ENCODE measurements at places on chromosomes 3 and 15.

DNA sequence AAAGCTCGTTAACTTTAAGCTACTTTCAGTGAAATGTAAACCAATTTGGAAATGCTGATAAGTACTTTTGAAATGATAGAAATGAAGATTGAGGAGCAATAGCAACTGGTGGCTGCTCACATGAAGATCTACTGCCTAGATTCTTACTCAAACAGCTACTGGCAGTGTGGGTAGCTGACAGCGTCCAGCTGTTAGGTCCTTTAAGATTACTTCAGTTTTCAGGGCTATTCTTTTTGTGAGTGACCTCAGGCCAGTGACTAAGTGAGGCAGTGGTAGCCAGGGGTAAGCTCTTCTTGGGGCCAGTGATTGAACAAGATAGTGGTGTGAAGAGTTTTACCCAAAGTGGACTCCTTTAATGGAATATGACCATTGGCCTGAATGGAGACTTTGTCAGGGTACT lies 41.3 kb downstream of the NECTIN3 start:
- DNase-seq = no peak

- DNase-seq = peak; percentile 12
Observed at GRCh38 chr15:36432161-36432560, 147.3 kb upstream of the CDIN1 start.

DNA sequence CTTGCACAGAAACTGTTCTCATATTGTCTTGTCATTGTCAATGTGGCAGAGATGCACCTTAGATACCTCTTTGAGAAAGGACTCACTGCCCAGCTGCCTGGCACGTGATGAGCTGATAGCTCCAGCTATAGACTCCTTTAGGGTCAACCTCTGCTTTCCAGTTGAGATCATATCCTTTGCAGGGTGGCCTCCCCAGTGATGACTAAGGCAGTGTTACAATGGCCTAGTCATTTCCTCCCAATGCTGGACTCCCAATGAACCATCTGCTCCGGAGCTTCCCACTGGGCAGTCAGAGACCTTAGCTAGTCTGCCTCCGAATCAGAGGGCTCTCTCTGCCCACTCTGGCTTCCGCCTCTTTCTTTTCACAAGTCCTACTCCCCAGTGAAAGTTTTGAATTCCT lies 79.5 kb downstream of the CHRD start:
- peak; percentile 81 for DNase-seq

GRCh38 chr3:40574661-40575060 lies 49.9 kb downstream of the ZNF621 start:
- peak; percentile 50 for DNase-seq

- DNase-seq = peak; percentile 95
Observed at GRCh38 chr3:49276475-49277382, at the start of gene C3orf62. C3orf62 (minus strand) TSS chr3:49277232; CDS start chr3:49276872, 360 bp downstream.

DNA sequence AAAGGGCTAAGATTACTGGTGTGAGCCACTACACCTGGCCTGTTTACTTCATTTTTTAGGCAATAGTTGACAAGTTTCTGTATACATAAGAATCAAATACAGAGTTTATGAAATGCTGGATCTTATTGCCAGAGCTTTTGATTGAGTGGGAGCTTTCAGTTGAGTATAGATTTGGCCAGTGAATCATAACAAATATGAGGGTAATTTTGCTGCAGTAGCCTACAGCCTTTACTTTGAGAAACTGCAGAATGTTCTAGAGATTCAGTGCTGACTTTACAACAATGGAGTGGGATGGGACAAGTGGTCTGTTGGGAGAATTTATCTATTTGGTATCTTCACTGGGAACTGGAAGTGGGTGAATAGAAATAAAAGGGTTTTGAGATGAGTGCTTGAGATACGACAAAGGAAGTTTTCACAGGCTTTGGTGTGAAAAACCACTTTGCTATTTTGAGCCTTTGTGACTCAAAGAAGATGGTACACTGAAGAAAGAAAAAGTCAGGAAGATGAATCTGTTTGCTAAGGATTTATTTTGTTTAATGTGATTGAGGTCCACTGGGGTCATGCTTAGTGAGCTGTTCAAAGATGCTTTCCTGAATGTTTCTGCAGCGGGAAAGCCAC lies 227.8 kb downstream of the UBE2E2 start:
- no peak for DNase-seq

- peak; percentile 46 for DNase-seq
Observed at GRCh38 chr15:90201944-90202375, 830 bp downstream of the SEMA4B start.

DNA sequence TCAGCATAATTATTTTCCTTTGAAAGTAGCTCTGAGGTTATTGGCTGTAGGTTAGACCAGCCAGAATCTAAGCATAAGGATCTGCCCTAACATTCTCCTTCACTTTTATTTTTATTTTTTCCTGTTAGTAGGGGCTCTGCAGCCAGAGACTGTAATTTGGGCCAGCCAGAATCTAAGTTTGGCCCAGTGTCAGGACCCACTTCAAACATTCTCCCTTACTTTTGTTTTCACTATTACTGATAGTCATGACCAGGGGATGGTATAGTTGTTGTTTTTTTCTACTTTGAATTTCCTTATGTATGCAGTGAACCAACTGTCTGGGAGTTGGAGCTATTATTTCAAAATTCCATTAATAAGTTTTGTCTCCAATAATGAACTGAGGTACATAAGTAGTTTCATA lies 121.0 kb upstream of the MBNL1 start:
- DNase-seq = no peak

- no peak for DNase-seq
Observed at GRCh38 chr3:194885766-194886165, 200.1 kb downstream of the FAM43A start.

- no peak for DNase-seq
Observed at GRCh38 chr3:25182794-25183193, 245.3 kb upstream of the RARB start.

GRCh38 chr3:40557575-40558161 lies 32.9 kb downstream of the ZNF621 start:
- DNase-seq = no peak

- no peak for DNase-seq
Observed at GRCh38 chr3:48299746-48300712, 33.4 kb downstream of the SPINK8 start.

DNA sequence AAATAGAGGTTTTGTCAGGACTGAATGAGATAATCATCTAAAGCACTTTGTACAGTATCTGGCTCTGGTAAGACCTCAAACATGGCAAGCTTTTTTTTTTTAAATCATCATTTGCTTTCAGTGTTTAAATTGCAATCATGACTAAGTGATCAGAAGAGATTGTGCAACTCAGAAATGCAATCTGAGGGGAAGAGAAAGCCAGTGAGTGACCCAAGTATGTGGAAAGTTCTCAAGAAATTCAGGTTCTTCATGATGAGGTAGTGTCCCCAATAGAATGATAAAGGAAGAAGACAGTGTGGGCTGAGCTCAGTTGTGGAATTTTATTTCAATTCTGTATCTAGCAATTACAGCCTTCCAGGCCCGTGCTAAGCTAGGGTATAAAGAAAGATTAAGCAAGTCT lies 132.2 kb upstream of the TBC1D5 start:
- no peak for DNase-seq

- no peak for DNase-seq
Observed at GRCh38 chr3:56915966-56916586, 114.3 kb upstream of the ARHGEF3 start.

- no peak for DNase-seq
Observed at GRCh38 chr15:73293773-73294172, 75.0 kb downstream of the HCN4 start.

DNA sequence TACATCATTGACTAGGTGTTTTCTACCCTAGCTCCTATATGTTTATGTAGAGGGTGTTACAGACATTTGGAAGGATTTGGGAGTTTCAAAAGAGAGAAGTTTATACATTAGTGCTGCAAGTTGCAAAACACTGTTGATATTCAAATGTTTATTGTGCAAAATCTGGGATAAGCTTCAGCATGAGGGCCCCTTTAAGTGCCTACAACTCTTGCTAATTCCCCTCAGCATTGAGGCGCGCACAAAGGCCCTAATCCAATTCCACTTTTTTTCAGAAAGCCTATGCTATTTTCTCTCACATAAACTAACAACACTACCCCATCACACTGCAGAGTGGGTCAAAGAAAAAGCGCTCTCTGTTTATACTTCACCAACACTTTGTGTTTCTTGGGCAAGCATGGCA lies 208.0 kb downstream of the NR2F2 start:
- DNase-seq = no peak

DNA sequence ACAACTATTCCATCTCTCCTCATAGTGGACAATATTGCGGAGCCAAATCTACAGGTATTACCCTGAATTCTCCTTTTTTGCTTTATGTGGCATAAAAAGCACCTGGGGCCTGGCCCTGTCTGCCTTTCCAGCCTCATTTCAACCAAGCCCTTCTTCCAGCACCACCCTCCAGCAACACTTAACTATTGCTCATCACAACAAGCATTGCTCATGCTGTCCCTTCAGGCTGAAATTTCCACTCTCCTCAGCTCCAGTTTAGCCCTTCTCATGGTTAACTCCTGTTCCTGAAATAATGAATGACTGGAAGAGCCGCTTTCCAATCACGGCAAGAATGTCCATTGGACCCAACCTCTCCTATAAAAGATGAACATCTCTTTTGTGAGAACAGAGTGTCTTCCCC lies 107.4 kb downstream of the P2RY1 start:
- DNase-seq = peak; percentile 14

DNA sequence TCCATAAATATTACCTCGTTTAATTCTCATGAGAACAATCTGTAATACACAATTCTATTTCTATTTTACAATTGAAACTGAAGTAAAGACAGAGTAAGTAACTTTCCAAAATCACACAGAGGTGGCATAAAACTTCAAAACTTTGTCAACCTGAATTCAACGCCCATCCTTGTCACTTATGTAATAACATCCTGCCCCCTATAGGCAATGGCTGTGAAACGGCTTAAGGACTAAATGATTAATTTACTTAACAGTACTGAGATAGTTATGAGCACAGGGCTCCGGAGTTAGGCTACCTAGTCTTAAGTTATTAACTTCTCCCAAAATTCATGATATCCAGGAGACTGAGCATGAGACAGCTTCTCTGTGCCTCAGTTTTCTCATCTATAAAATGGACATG lies 293.1 kb upstream of the CHRM5 start:
- peak; percentile 28 for DNase-seq

DNA sequence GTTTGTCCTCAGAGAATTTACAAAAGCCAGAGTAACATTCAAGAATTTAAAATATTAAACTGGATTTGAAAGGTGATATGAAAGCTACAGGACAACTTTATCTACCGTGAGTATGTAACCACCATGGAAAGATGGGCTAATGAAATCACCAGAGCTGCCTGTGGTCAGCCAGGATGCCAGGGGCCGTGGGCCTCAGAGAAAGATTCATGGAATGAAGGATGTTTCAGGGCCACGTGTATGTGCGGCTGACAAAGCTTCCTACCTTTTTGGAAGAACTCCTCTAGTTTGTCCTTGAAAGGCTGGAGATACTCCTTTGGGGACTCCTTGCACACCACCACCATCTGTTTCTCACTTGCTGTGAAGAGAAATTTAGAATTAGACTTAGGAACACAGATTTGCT lies 138.9 kb downstream of the GREM1 start:
- no peak for DNase-seq

DNA sequence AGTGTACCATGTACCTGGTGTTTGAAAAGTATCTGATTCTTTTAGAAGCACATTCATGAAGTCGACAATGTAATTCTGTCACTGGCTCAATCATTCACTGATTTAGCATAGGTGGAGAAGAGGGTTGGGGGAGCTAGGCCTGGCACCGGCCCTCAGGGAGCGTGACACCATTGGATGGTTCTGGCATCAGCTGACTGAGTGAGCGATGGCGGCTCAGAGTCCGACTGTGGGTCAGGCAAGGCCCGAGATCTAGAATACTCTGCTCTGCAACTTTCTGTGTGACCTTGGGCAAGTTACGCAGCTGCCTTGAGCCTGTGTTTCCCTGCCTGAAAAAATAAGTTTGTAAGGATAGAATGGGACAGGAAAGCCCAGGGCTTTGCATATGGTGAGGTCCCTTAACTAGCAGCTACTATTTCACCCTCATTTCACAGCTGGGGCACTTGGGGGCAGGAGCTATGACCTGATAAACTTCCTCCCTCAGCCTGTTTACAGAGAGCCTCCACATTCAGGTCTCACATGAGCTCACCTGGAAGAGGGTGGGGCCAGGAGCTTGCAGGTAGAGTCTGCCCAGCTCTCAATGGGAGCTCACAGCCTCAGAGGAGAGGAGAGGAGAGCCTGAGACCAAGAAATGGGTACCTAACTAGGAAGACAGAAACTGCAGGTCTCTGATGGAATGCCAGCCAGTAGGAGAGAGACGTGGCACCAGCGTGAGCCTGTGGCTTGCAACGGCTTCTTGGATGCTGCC lies 153.7 kb upstream of the TLE3 start:
- no peak for DNase-seq

DNA sequence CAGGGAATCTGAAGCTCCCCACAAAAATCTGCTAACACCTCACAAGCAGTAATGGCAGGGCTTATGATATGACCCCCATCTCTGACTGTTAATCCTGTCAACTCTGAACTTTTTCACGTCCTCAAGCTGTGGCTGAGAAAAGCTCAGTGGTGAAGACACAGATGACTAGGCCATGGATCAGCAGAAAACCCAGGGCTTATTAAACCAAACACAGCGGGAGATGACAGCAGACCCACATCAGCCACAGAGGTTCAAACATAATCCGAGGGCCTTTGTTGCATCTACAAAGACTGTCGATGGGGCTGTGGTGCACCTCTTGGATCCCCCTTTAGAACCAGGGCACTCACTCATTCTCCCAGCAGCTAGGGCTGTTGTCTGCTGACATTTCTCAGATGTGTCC lies 50.4 kb downstream of the GLB1 start:
- DNase-seq = no peak

DNA sequence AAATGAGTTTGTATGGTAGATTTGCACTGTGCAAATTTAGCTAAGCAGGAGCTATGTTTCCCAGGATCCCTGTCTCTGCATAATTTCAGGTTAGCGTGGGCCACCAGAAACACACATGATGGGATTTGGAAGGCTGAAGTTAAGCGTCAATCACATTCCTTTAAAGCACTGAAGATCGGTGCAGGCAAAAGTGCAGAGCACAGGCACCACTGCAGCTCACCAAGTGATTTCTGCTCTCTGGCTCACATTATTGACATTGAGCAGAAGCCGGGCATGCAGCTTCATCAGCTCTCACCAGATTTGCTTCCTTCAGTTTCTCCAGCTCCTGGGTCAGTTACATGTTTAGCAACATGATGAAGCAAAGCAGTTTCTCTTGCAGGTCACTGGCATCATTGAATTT lies 256.4 kb upstream of the TGFBR2 start:
- no peak for DNase-seq

- no peak for DNase-seq
Observed at GRCh38 chr15:36294359-36294758, 285.1 kb upstream of the CDIN1 start.

GRCh38 chr3:40068636-40069035 lies 240.9 kb upstream of the EIF1B start:
- DNase-seq = no peak

GRCh38 chr3:187041362-187042307 lies 97.7 kb downstream of the RPL39L start:
- DNase-seq = no peak

- peak; percentile 74 for DNase-seq
Observed at GRCh38 chr3:185744997-185745843, 79.6 kb downstream of the IGF2BP2 start.

DNA sequence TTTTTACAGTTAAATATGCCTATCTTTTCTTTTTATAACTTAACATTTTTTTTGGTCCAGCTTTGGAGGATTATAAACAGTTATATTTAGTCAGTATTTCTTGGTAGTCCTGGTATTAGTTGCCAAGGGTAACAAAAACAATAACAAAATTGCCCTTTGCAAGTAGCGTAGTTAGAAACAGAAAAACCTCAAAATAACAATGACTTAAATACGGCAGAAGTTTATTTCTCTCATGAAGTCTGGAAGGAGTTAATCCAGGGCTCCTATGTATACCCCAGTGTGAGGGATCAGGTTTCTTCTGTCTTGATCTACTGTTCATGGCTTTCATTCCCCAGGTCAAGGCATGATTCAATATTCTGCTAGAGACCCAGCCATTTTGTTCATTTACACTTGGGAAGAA lies 14.1 kb upstream of the MYH15 start:
- no peak for DNase-seq

All from AG20443 (cell line).